Metanephros (tissue), 2 donors: ENCODE measurements at places on chromosomes 11 and 22. TPM values are rescaled to one million over a fixed set of nuclear protein-coding genes. Genes with fewer than 3 reads are reported as not detected.

The OR2AT4 gene
- not detected for total RNA-seq

The XKR3 gene
- not detected for total RNA-seq

The TMEM45B gene
- 17.3 TPM for total RNA-seq

The BARX2 gene
- 0.12 TPM for total RNA-seq

The UCP3 gene
- total RNA-seq: 1.2 TPM

The TTC36 gene
- 4.2 TPM for total RNA-seq

The OR51B2 gene
- total RNA-seq: 0.47 TPM

The CNIH2 gene
- 1.6 TPM for total RNA-seq

The NPTXR gene
- total RNA-seq: 6.9 TPM

The CYB5R3 gene
- total RNA-seq: 79.5 TPM

The ARHGAP32 gene
- 34.2 TPM for total RNA-seq

The MYOD1 gene
- 11.8 TPM for total RNA-seq

The APOBEC3A gene
- 2.5 TPM for total RNA-seq

The MS4A5 gene
- total RNA-seq: not detected

The DNAJB13 gene
- total RNA-seq: 1.3 TPM

The HPX gene
- 2.5 TPM for total RNA-seq

The TREH gene
- total RNA-seq: 2.0 TPM

The SAA4 gene
- not detected for total RNA-seq

The PRRG4 gene
- 4.0 TPM for total RNA-seq

The KRTAP5-2 gene
- total RNA-seq: not detected

The SYT13 gene
- total RNA-seq: 14.2 TPM
